Mucosa of descending colon (tissue), 3 donors: ENCODE measurements at places on chromosomes 13 and 19.
A peak's percentile ranks its signal among the peaks of the same experiment; 100 is the strongest.

GRCh38 chr19:2047449-2048103 lies 3.5 kb downstream of the MKNK2 start:
- no peak for DNase-seq

GRCh38 chr19:21028969-21029268 lies 8.5 kb downstream of the ZNF430 start:
- DNase-seq: no peak

DNA sequence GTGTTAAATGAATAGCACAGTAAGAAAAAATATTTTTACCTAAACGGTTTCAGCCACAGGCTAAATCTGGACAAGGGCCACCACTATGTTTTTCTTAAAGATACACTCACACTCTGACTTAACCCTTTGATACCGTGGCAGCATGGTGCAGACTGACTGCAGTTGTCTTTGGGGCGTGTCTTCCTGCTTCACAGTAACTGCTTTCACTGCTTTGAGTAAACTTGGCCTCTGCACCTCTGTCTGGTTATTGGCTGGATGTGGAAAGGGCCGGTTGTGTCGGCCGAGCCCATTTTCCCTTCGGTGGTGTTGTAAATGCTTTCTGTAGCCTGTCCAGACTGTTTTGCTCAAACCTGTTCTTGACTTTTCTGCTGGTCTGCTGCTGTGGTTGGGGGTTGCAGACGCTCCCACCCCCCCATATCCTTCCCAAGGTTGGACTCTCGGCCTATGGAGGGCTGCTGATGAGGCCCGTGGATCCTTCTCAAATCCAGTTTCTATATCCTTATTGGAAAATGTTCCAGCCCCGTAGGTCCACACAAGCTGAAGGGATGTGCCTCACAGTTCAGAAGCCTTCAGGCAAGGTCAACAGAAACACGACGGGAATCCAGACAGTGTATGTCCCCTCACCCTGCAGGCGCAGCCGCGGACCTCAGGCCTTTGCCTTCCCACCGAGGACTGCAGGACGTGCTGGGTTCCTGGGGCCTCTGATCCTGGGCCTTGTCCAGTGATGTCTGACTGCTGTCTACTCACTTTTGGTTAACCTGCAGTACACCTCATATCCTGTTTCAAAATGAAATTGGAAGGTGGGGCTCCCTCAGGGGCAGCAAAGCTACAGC lies 90.2 kb upstream of the RNF113B start:
- DNase-seq: peak; percentile 78

GRCh38 chr13:53143757-53144339 lies 115.2 kb downstream of the OLFM4 start:
- no peak for DNase-seq
